ENCODE measurements at places on chromosomes 4 and X.

DNA sequence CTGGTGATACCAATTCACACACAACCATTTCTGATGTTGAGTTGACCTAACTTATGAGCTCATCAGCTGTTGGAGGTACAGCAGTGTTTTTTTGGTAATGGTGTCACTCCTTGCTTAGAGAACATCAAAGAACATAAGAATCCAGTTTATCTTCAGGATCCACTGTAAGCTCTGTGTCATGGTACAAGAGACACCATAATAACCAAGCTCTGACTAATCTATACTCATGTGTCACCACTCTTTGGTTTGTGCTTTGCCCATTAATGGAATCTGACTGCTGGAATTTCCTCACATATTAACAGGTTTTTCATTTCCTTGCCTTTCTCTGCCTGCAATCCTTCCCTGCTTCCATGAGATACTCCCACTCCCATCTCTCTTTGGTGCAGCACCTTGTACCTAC is 735.1 kb upstream of the LCORL start:
- no peak for DNase-seq

DNA sequence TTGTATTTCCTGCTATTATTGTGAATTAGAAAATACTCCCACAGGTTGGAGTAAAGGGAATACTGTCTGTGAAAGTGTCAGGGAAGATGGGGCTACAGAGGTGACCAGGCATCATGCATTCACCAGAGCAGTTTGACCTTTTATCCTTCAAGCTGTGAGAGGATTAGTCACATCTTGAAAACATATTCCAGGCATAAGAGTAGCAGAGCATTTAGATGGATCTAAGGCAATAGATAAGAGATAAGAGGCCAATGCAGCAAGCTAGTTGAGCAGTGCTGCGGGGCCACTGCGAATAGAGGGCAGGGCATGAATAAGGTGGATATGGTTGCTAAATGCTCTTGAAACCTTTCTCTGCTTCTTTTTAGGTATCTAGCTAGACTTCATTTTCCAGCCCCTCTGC is 470.7 kb upstream of the FTHL17 start:
- no peak for DNase-seq

GRCh38 chrX:30309139-30309571 is at the start of gene NR0B1:
TSS of gene NR0B1 (minus strand) at chrX:30309390. CDS start at chrX:30309363, 27 bp downstream.
- DNase-seq, result no peak

DNA sequence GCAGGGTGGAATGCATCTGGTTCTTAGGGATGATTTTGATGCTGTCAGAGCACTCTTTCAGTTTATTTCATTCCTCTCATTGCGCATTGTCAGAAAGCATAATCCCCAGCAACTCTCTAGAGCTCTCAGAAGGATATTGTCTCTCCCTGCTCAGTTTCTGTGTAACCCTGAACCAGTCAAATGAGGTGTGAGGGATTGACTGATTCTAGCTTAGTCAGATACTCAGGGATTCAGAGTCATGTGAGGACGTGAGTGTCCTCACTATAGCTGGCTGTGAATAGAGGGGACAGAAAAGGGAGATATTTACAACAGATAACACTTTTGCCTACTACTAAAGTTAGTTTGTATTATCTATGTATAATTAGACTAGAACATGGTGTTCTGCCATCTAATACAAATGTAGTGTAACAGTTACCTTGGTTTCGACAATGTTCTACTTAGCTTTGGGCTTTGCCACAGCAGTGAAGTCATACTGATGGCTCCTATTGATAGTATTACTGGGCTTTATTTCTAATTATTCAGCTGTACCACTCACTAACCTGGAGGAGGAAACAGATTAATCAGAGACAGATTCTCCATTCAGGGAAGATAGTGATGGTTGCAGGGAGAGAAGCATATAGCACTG is 19.5 kb downstream of the AP1AR start:
- no peak for DNase-seq

DNA sequence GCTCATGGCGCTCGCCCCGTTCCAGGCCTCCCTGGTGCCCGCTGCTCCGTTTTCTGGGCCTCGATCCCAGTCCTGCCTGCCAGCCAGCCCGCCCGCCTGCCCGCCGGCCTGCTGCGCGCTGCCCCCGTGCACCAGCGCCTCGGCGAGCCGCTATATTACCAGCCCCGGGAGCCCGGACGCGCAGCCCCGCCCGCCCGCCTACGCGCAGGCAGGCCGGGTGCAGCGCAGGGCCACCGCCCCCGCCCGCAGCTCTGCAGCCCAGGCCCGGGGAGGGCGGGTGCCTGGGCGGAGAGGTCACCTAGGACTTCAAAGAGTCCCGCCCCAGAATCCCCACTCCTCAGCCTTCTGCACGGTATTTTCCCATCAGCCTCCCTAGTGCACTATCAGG is at the start of gene MAOB:
TSS of gene MAOB (minus strand) at position 157 of the 388 bp plus-strand sequence. CDS start at position 6, 151 bp downstream.
- no peak for DNase-seq

All from activated CD4-positive, CD25-positive, alpha-beta regulatory T cell (primary cell).